GM18507 (cell line): ENCODE measurements at places on chromosomes 12 and 14.

DNA sequence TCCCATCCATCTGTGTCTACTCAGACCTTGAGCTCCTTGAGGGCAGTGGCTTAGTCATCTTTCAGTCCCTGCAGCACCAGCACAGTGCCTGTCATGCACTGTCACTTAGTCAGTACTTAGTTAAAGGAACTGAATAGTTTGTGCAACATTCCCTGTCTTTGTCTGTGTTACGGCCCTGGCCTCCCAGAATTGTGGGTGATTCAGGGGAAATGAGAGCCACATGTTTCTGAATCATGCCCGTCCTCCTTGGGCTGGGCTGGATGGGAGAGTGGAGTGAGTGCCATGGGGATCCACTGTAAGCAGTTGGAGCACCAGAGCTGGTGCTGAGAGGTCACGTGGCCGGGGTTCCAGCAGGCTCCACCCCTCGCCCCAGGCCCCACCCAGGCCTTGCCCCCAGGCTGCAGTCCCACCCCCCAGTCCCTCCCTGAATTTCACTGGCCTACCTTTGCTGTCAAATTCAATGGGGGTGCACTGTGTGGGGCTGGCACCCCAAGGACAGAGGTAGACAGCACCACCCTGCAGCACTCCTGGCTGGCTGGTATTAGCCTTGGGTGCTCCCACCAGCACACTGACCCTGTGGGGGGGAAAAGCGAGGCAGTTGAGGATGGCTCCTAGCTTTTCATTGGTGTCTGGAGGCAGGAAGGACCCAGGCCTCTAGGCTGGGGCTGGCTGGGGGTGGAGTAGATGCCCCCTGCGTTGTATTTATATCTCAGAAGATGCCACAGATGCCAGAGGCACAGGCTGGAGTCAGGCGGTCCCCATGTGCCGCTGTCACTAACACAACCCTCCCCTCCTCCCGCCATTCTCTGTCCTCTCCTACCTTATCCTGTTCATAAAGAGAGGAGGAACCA, 7.5 kb downstream of the ITGA5 start:
- DNase-seq, result no peak

GRCh38 chr14:63496837-63497400, 46.3 kb downstream of the PPP2R5E start:
- no peak for DNase-seq

DNA sequence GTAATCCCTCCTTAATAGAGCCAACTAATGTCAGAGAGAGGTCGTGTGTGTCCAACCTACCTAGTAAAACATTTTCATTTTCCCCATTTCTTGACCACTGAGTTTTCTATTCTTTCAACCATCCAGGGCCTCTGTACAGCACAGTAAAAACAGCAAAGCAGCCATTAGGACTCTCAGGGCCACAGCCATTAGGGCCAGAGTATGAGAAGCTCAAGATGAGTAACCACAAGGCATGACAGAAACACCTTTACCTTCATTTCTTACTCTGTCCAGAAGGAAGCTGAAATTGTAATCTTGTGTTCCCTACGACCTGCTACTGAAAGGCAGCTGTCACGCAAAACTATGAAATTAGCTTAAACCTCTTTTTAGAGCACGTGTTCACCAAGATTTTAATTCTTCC, 2.3 kb downstream of the SPPL3 start:
- no peak for DNase-seq

GRCh38 chr14:44962334-44963043, 499 bp downstream of the TOGARAM1 start:
- DNase-seq, result peak; percentile 7

DNA sequence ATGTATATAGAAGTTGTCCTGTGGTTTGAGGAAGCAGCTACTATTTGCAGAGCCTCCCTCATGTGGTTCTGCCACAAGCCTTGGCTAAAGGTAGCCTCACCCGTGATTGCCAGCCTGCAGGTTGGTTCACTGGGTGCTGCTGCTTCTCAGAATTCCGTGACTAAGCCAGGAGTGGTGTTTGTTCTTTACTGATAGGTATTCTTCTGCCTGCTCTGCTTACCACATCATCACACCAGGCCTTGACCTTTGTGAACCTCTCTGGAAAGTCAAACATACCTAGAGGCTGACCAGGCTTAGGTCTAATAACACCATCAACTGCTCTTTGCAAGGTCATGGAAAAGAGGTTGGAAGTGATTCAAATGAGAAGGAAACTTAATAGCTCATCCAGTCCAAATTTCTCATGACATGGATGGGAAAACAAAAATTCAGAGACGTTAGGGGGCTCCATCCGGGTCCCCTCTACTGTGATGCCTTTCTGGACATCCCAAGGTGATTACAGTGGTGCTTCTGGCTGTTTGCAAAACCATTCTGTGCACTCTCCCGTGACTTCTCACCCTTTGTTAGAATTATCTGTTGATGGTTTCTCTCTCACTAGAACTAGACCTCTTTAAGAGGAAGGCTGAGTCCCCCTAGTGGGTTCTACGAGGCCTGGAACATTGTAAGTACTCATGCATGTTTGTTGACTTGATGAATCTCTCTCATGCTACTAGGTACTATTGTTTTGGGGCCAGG, 8.5 kb upstream of the SOCS2 start:
- no peak for DNase-seq

- DNase-seq, result no peak
These were observed 177.9 kb downstream of the RBM19 start for GRCh38 chr12:113788020-113788856.

GRCh38 chr12:5177096-5177495, 133.4 kb downstream of the KCNA5 start:
- DNase-seq, result no peak
